Stimulated activated CD4-positive, alpha-beta T cell treated with anti-CD3 and anti-CD28 coated beads, Interleukin-2, amount 100 ng/mL, for 24 hours (primary cell): ENCODE measurements at places on chromosomes 6 and 20.

- no peak for DNase-seq
These were observed 133.5 kb downstream of the PLCB1 start for GRCh38 chr20:8265588-8265987.

GRCh38 chr20:45487231-45487635, 17.7 kb downstream of the WFDC2 start:
- DNase-seq = no peak

DNA sequence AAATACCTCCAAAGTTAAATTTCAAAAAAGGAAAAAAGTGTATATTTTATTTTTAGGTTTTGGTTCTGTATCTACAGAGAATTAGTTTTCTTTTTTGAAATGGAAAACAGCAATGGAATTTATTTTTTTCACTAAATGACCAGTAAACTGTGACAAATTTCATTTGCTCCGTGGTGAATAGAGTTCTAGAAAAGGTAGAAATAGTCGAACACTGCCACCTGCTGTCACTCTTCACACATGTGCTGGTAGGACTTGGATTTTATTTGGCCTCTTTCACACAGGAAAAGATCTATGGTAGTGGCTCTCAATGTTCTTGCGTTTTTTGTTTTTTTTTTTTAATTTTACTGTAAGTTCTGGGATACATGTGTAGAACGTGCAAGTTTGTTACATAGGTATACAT, 312.5 kb downstream of the EYA4 start:
- peak; percentile 19 for DNase-seq

DNA sequence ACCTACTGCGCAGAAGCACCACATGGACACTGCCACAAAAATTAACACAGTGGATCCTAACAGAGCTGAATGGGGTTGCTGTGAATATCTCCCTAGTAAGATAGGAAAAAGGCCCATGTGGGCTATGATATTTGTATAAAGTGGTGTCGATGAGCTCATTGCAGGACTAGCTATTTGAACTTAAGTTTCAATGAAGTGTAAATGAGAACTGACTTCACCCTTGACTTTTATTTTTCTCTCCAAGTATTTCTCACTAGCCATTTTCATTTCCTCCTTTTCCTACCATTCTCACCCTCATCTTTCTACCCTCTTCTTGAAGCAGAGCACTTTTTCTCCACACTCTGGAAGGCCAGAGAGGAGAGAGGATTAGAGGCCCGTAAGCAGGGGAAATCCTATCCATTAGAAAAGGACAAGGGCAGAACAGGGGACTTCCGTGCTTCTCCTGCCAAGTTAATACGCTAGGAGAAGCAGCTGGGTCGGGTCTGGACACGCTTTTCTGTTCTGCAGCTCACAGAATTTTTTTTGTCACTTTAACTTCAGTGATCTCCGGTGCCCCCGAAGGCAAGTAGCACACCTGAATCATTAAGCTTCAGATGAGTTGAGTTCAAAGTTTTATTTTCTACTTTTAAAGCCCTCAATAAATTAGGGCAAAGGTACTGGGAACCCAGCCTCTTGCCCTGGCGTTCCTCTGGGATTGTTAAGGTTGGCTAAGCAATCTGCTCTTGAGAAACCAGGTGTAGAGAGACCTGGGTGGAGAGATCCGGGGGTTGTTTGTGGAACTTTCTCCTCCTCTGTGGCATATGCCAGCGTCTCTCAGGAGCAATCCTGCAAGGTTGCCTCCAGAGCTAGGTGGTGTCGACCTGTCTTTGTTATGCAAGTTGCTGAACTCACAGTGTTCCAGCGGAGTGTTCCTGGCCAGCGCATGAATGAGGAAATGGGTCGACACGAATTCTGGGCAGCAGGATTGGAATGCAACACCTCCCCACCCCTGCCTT, 56.2 kb upstream of the ARID1B start:
- DNase-seq = no peak

DNA sequence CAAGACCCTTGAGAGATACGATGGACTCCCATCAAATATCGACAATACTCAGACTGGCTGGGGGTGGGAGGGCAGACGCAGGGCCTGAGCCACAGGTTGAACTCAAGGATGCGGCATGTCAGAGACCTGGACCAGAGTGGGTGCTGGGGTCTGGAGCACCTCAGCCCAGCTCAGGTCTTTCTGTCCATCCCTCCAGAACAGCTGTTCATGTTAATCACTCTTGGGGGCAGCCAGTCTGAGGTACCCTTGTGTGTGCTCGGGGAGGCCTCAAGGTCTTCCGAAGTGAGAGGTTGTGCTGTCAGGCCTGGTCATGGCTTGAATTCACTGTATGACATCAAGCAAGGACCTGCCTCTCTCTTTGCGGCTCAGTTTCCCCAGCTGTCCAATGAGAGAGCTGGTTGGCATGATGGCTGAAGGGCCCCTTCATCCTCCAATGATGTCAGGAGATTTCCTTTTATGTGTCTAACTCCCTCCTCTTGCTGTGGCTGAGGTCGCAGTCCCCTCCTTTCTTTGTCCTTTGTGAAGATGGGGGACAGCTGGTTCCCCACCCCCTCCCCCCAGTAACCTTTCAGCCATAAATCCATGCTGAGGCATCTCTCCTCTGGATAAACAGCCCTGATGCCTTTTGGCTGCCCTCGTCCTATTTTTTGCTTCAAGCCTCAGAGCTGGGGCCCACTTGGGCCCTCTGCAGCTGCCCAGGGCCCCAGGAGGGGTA, 15.3 kb downstream of the MYH7B start:
- no peak for DNase-seq

GRCh38 chr20:63619505-63619904, 7.4 kb downstream of the GMEB2 start:
- DNase-seq = no peak

GRCh38 chr20:10521836-10522235, 86.7 kb downstream of the SLX4IP start:
- DNase-seq = no peak

DNA sequence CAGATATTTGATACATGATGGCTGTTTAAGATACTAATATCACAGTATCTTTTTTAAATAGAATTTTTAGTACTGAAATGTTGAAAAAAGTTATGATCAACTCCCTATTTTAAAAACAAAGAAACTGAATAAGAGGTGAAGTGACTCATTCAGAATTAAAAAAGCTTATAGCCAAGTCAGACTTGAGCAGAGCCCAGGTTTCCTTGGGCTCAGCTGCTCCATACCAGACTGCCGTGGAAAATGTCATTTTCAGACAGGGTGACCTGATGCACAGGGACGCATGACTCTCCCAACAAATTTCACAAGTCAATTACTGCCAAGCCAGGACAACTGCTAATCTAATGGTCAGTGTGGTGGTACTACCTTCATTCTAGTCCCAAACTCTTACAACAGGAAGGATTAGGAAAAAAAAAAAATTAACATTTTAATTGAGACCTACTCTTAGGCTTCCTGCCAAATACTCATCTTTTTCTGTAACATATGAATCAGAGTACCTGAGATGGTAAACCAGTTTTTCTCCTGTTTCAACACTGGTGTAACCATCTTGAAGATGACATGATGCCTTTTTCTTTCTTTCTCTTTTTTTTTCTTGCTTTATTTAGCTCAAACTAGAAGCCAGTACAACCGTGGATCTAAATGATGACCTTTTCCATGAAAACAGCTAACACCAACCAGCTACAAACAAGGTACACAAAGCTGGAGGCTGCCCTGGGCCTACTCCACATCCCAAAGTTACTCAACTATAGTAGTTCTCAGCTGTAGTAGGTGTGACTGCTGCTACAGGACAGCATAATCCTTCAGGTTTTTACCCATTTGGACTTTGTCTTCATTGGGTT, 30.5 kb downstream of the SLC22A23 start:
- DNase-seq = no peak

DNA sequence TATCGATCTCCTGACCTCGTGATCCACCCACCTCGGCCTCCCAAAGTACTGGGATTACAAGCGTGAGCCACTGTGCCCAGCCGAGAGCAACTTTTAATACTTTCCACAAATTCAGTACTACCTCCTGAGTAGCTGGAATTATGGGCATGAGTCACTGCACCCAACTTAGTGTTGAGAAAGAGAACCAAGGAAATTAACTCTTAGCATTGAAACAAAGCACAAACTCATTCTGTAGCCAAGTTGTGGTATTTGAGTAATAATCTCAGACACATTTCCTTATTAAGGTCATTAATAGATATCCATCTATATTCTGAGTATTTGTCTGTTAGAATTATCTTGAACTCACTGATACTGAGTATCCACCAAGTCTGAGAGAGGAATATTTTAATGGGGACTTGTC, 14.3 kb upstream of the ELOVL2 start:
- DNase-seq = no peak

GRCh38 chr6:3287976-3288707, 29.4 kb downstream of the PSMG4 start:
- no peak for DNase-seq

- peak; percentile 28 for DNase-seq
These were observed 207.9 kb downstream of the ERMARD start for GRCh38 chr6:169959136-169960002.

GRCh38 chr6:13355999-13356785, 27.9 kb upstream of the TBC1D7 start:
- DNase-seq = peak; percentile 31
